ENCODE measurements at places on chromosomes 1 and 21.

DNA sequence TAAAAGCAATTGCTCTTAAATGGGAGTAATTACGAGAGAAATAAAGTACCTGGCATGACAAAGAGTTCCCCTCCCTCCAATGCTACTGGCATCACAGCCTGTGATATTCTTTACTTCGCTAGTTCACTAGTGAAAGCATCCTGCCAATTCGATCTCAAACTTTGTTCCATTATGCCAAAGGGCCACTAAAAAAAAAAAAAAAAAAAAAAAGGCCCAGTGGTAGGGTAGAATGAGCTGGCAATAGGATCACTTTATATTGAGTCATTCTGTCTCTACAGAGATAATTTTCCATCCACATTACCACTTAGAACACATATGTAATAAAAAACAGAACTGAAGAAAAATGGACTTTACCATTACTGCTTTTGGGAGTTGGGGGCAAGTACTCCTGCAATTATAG, 11.2 kb downstream of the PUM1 start:
- no peak for DNase-seq

GRCh38 chr1:162144853-162145252, 75.4 kb downstream of the NOS1AP start:
- DNase-seq = no peak

GRCh38 chr1:116827607-116828105, 73.4 kb downstream of the CD2 start:
- DNase-seq = no peak

DNA sequence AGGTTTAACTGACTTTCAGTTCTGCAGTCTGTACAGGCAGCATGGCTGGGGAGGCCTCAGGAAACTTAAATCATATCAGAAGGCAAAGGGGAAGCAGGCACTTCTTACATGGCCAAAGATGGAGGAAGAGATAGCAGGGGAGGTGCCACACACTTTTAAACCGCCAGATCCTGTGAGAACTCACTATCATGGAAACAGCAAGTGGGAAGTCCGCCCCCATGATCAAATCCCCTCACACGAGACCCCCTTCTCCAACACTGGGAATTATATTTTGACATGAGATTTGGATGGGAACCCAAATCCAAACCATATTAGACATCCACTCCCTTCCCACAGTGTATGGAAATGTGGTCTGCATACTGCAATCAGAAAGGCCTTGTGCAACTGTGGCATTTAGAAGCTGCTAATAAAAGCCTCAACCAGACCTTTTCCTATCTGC, 148.2 kb downstream of the FCRL5 start:
- DNase-seq = peak; percentile 10

DNA sequence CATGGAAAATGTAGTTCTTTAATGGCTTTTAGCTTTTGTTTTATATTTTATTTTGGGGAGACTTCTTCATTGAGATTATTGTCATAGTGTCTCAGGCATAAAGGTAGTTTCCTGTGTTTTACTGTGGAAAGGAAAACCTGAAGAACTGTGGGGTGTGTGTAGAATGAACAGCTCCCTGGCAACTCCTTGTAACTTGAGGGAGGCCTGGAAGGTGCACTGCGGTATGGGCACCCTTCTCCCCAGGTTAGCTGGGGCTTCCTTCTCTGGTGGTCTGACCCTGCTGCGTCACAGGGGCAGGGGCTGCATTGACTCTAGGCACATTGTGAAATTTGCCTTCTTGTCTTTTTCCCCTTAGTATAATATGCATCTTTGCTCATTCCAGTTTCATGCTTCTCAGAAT, 1.7 kb downstream of the ATP1B1 start:
- DNase-seq = no peak

- DNase-seq = no peak
Measured at GRCh38 chr1:192474080-192474683, 101.4 kb upstream of the RGS1 start.

GRCh38 chr1:25813071-25813733, 6.6 kb upstream of the MTFR1L start:
- DNase-seq = no peak

- DNase-seq = no peak
Measured at GRCh38 chr1:214537219-214537618, 14.2 kb downstream of the PTPN14 start.

GRCh38 chr1:59691261-59691660, 123.5 kb upstream of the HOOK1 start:
- no peak for DNase-seq
